ENCODE measurements at places on chromosomes 7 and 10.

GRCh38 chr7:158157460-158157859 lies 430.2 kb downstream of the PTPRN2 start:
- no peak for DNase-seq

DNA sequence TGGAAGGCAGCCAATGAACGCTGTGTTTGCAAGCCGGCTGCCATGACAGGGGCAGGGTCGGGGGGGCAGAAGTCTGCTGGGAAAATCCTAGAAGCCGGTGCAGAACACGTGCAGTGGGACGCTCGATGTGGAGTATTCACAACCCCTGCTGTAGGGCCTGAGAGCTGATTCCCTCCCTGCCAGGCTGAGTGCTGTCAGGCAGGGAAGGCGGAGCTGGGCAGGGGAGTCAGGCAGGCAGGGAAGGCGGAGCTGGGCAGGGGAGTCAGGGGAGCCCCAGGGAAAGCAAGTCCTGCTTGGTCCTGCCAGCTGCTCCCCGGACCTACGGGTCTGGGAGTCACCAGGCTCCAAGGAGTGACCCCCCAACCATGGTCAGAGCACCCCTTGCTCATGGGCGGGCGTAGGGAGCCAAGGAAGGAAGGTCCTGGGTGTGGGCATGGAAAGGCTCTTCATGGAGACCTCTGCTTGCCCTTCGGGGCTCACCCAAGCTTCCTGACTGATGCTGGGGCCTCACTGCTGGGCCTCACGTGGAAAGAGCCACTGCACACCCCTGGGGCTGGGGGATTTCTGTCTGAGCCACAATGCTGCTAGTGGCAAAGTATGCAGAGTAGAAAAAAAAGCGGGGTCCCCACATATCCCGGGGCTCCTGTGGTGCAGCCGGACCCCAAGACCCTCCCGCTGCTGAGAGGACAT lies 4.2 kb downstream of the CNPY1 start:
- DNase-seq: no peak

GRCh38 chr10:48807791-48808470 lies 123.3 kb downstream of the WDFY4 start:
- no peak for DNase-seq

GRCh38 chr7:117803476-117803875 lies 69.8 kb downstream of the CTTNBP2 start:
- no peak for DNase-seq

GRCh38 chr7:87007038-87007437 lies 52.4 kb downstream of the ELAPOR2 start:
- DNase-seq: no peak

DNA sequence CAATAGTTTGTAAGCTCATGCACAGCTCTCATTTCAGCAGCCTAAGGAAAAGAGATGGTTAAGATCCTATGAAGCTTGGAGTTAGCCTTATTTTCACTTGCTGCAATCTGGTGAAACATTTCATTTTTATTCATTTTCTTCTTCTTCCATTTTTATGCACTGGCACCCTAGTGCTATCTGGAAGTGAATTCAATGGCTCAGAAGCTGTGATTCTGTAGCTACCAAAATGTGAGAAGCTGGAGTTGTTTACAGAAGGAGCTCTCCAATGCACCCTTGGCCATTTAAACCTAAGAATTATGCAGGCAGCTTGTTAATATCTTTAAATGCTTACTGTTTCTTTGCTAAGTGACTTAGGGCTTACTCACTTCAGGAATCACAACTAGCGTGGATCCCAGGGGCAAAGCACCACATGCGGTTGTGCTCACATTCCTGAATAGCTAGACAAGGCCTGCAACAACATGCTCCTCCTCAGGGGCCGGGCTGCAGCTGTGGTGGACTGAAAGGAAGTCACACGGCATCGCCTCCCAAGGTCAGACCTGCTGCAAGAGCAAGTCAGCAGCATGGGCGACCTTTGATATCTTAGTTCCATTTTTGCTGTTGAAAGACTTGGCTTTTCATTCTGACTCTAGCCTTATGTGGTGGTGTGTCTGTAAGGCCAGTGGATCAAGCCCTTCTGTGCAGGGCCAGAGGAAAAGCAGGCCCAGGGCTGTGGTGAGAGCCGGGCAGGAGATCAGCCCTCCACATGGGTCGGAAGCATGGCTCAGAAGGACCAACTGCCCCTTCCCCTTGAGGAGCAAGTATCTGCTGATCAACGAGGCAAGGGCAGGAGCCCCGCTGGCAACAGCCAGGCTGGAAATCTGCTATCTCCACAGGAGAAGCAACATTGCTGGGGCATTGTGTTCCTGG lies 91.9 kb upstream of the MBL2 start:
- DNase-seq: no peak

GRCh38 chr7:142838461-142839213 lies 16.2 kb upstream of the EPHB6 start:
- DNase-seq: no peak

DNA sequence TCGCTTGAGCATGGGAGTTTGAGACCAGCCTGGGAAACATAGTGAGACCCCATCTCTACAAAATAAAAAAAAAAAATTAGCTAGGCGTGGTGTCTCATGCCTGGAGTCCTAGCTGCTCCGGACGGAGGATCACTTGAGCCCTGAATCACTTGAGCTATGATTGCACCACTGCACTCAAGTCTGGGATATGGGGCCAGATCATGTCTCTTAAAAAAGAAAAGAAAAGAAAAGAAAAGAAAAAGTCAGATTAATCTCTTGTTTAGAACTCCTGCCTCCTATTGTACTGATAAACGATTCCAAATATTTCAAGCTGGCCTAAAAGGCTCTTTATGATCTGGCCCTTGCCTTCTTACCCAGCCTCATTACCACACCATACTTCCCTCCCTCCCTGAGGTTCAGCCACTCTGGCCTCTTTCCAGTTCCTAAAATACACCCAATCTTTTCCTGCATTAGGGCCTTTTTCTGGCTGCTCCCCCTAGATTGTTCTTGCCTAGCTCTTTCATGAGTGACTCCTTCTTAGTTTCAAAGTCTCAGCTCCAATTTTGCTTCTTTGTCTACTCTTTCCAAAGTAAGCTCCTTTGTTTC lies 41.7 kb downstream of the VCL start:
- no peak for DNase-seq

- DNase-seq: no peak
Observed at GRCh38 chr10:88065383-88066049, 202.1 kb downstream of the PTEN start.

GRCh38 chr10:116848032-116848943 lies 1.0 kb upstream of the ENO4 start:
- peak; percentile 35 for DNase-seq

DNA sequence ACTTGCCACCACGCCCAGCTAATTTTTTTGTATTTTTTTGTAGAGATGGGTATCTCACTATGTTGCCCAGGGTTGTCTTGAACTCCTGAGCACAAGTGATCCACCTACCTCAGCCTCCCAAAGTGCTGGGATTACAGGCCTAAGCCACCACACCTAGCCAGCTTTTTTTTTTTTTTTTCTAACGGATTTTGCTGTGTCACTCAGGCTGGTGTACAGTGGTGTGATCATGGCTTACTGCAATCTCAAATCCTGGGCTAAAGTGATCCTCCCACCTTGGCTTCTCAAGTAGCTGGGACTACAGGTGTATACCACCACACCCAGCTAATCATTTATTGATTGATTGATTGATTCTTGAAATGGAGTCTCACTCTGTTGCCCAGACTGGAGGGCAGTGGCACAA lies 106.0 kb upstream of the TRIM24 start:
- DNase-seq: no peak

GRCh38 chr10:121436281-121436629 lies 162.0 kb downstream of the FGFR2 start:
- no peak for DNase-seq

Data from CD4-positive, alpha-beta T cell treated with Interleukin-15 for 1 hour (primary cell).